ENCODE measurements at places on chromosomes 12 and 14.

GRCh38 chr12:124750787-124751471 lies 112.7 kb downstream of the SCARB1 start:
- no peak for ATAC-seq

- ATAC-seq, result no peak
These were observed 19.2 kb upstream of the OAS1 start for GRCh38 chr12:112887550-112887949.

DNA sequence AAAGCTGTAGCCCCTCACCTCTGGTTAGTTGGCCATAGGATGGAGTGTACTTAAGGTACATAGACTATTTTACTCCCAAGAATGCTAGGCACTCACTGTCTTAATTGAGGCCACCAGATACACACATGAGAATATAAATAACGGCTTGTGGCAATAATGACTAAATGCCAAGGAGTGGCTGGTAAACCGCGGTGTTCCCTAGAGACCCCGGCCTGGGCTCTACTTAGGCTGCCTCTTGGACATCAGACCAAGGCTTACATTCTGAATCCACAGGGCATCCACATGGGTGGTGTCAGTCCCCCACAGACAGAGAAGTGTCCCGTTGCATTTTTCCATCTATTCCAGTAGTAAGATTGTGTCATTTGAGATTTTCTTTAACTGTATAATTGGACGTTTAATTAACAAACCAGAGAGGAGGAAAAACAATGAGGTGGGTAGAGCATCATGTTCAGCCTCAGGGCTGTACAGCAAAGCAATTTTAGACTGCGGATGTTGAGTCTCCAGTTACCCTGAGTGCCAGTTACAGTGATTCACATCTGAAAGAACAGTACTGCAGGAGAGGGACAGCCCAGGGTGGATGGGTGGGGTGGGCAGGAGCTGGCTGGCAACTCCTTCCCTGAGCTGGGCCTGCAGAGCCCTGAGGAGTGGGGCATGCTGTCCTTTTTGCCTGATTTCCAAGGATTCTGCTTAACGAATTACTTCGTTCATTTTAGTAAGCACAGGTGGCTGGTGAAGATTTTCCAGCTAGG lies 20.5 kb downstream of the CKB start:
- no peak for ATAC-seq

GRCh38 chr12:22562036-22563028 lies 18.0 kb upstream of the C2CD5 start:
- no peak for ATAC-seq

DNA sequence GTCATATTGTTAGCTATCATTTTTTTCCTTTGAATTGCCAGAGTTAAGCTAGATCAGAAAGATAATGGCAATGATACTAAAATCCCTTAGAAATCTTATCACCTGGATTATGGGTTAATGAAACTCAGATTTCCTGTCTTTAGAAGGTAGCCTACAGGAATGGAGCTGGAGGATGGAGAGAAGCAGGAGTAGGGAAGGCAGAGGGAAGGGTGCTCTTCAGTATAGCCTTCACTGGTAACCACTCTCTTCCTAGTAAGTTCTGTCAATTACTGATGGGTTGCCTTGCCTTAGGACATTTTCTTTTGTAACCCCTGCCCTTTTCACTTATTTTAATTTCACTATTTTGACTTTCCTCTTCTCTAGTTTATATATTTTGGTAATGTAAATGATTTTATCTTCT lies 27.8 kb upstream of the ABCD2 start:
- ATAC-seq, result no peak

- no peak for ATAC-seq
These were observed 60.2 kb upstream of the RTRAF start for GRCh38 chr14:51929166-51929565.

DNA sequence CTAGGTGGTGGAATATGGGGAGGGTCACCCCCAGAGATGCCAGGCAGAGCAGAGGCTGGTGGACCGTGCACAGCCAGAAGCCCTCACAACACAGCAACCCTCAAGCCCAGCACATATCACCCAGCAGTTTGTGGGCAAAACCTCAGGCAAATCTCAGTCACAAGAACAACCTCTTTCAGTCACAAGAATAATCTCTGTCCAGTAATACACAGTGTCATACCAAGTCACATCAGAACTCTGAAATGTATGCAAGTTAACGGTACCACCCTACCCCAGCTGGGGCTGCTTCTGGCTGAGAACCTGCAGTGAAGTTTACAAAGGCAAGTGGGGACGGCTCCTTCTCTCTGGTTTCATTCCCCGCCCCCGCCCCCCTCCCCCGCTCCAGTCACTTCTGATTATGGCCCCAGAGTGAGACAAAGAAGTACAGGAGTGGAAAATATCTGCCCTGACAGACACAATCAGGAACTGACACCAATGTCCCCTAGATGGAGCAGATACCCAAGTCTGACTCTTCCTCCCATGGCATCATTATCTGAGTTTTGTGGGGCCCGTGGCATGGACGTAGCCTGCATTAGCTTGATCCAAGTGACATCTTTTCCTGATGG lies 480.9 kb upstream of the TMEM132C start:
- no peak for ATAC-seq

GRCh38 chr12:81958406-81958805 lies 199.3 kb upstream of the PPFIA2 start:
- ATAC-seq, result no peak

GRCh38 chr12:92445253-92446082 lies 257.3 kb upstream of the PLEKHG7 start:
- ATAC-seq, result peak; percentile 53

GRCh38 chr14:50961605-50962221 lies 17.4 kb upstream of the PYGL start:
- no peak for ATAC-seq

- ATAC-seq, result no peak
These were observed 334.6 kb upstream of the FKBP4 start for GRCh38 chr12:2460051-2460670.

GRCh38 chr12:54033106-54033979 lies 493 bp downstream of the HOXC5 start:
- ATAC-seq, result no peak

- ATAC-seq, result no peak
These were observed 15.0 kb downstream of the C1S start for GRCh38 chr12:7075518-7075917.

- no peak for ATAC-seq
These were observed 209.1 kb downstream of the FOXN3 start for GRCh38 chr14:89207925-89208328.

DNA sequence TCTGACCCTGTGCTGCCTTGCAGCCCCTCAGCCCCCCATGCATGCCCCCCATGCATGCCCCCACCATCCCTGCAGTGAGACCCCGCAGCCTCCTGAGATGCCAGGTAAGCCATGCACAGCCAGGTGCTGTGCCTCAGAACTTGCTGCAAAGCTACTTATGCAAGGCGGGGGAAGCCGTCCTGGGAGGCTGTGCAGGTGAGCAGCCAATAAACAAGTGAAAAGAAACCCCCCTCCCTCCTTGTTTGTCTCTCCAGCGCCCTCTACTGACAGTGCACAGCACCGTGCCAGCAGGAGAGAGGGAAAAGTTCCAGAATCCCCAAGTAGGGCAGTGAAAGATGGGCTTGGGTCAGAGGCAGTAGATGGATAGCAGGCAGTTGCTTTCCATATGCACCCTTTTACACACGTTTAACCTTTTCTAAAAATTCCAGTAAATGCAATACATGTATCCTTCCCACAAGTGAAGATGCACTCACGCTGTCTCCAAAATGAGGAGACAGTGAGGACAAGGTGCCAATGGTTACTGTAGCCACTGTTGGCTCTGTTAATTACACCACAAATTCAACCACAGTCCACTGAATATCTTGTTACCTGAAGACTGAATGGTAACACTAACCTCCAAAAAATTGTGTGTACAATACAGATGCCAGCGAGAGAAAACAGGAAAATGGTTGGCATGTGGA lies 18.0 kb downstream of the TNFAIP2 start:
- no peak for ATAC-seq

DNA sequence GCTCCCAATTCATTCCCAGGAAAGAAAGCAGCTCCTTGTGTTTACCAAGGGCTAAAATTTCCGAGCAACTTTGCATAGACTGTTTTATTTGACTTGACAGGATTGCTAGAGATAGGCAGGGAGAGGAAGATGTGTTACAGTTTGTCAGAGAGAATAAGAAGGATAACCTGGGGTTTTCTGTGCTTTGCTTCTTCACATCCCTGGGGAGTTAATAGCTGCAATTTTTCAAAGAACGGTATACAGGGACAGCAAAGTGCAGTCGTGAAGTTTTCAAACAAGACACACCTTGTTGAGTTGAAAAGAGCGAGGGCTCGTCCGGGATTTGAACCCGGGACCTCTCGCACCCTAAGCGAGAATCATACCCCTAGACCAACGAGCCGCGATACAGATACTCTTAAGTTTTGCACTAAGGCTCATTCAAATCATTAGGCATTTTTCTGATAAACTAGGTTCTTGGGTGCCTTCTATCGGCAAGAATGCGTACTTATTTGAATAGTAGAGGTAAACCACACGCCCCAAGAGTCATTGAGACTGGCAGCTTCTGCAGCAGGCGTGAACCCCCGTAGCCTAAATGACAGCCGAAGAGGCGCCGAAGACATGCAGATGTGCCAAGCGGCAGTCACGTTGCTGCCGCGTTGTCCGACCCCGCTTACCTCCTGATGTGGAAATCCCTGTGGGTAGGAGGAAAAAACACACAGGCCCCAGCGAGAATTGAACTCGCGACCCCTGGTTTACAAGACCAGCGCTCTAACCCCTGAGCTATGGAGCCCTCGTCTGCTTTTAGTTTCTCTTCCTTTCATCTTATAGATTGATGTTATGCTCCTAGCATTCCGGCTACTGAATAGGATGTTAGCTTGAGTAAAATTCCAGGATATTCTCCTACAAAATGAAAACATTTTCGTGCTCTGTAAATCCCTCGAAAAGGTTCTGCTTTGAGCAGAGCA lies 22.2 kb upstream of the RNASE12 start:
- ATAC-seq, result peak; percentile 86

DNA sequence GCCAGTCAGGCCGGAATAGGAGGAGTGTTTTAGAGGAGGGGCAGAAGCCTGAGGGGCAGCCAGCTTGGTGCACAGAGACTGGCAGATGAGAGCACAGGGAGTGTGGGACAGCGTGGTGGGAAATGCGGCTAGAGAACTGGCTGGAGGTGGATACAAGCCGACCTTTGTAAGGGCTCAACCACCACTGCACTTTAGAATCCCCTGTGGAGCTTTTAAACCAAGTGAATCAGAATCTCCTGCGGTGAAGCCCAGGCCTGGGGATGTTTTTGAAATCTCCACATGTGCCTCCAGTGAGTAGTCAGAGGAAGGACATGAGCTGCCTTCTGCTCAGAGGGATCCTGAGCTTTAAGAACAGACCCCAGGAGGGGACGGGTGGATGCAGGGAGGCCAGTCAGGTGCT lies 10.9 kb upstream of the PCED1B start:
- ATAC-seq, result no peak

DNA sequence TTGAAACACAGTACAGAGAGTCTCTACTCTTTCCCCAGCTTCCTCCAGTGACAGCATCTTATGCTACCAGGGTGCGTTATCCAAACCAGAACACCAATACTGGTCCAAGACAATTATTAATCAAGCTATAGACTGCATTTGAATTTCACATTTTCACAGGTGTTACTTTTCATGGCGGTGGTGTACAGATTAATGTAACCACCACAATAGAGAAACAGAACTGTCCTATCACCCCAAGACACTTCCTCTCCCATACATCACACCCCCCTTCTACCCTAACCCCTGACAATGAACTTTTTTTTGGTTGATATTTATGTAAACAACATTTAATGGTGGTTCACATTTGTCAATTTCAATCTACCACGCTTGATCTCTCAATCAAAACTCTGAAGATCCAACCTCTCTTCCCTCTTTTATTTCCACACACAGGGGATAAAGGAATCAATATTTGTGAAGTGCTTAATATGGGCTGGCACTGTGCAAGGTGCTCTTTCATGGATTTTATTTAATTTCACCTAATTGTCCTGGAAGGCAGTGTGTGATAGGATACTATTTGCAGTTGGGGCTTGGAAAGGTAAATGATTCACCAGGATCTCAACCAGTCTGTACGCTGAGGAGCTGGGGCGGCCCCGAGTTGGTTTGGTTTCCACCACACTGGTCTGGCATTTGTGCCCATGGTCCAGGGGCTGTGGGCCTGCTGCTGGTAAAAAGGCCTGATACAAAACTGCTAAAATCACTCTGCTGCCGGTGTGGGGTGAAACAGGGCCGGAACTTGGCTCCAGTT lies 54.6 kb upstream of the DICER1 start:
- ATAC-seq, result no peak

DNA sequence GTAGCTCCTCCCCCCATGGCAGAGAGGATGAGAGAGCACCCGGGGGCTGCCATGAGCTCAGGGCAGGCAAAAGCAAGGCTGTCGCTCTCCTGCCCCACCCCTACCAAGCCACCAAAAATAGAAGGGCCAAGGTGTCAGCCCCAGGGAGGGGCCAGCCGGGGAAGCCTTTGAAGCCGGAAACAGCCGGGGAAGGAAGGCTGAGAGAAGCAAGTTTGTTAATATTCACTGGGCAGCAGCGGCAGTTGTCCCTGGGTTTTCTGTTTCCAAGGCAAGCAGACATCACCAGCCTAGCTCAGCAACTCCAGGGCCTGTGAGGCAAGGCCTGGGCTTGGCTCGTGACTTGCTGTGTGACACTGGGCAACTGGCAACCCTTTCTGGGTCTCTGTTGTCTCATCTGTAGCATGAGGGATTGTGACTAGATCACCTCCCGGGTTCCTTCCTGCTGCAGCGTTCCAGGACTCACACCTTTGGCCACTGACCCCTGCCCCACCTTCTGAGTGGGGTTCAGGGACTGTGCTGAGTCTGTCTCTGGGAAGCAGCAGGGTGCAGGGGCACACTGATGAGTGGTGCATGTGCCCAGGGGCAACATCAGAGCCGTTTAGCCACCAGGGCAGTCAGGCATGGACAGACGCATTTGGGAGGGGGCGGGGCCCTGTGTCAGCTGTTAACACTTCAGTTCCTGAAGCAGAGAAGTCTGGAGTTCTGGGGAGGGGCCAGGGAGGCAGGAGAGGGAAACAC lies 24.3 kb downstream of the SYNDIG1L start:
- ATAC-seq, result peak; percentile 91

DNA sequence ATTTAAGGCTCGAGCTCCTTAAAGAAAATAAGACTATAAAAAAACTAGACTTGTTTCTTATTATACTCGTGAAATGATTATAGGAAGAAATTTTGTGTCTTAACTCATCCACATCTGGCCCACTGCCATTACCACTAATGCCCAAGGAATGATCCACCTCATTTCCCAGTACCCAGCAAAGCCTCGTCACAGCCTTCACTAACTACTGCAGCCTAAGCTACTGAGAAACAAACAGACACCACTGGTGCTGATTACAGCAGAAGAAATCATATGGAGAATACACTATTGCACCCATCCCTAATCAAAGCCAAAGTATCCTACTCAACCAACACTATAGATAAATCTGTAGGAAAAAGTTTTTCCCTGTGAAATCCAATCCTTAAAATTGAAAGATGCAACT lies 205.3 kb upstream of the NAV3 start:
- ATAC-seq, result no peak

- ATAC-seq, result no peak
These were observed 526.7 kb upstream of the TBX3 start for GRCh38 chr12:115210533-115211252.

- no peak for ATAC-seq
These were observed 34.4 kb upstream of the EPS8 start for GRCh38 chr12:15823360-15824128.

- ATAC-seq, result no peak
These were observed 127.0 kb downstream of the GCH1 start for GRCh38 chr14:54775486-54776140.

- no peak for ATAC-seq
These were observed 404 bp upstream of the CCDC91 start for GRCh38 chr12:28189784-28190320.

GRCh38 chr14:101843665-101844064 lies 82.2 kb downstream of the PPP2R5C start:
- ATAC-seq, result peak; percentile 64

All from activated CD4-positive, CD25-positive, alpha-beta regulatory T cell treated with anti-CD3 and anti-CD28 coated beads, Interleukin-2, amount 50 U/mL, for 24 hours (primary cell).